EH (cell line): ENCODE measurements at places on chromosomes 2 and 18.

DNA sequence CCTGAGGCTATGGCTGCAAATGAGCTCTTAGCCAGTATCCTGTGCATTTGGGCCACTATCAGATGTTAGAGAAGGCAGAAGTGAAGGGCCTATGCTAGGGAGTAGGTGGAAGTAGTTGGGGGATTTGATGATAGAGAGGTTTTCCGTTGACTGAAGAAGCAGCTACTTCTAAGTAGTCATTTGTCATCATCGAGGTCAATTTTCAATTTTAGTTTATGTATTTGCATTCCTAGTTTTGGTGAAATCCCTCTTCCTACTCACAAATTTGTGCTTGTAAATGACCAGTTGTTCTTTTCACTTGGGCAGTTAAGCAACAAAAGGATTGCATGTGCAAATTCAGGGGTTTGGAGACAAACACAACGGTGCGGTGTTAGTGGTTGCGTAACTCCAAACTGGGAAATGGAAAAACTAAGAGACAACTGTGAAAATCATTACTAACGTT lies 48.5 kb upstream of the PELI1 start:
- no peak for DNase-seq

- no peak for DNase-seq
Observed at GRCh38 chr18:75172299-75173124, 36.4 kb downstream of the PTGR3 start.

GRCh38 chr2:149380205-149380604 lies 49.8 kb downstream of the LYPD6 start:
- DNase-seq = no peak

GRCh38 chr2:199875400-199875799 lies 24.4 kb upstream of the FTCDNL1 start:
- DNase-seq = peak; percentile 74

- DNase-seq = no peak
Observed at GRCh38 chr2:128195435-128195984, 104.5 kb downstream of the UGGT1 start.

- DNase-seq = peak; percentile 75
Observed at GRCh38 chr18:48446582-48447225, 37.5 kb upstream of the ZBTB7C start.

DNA sequence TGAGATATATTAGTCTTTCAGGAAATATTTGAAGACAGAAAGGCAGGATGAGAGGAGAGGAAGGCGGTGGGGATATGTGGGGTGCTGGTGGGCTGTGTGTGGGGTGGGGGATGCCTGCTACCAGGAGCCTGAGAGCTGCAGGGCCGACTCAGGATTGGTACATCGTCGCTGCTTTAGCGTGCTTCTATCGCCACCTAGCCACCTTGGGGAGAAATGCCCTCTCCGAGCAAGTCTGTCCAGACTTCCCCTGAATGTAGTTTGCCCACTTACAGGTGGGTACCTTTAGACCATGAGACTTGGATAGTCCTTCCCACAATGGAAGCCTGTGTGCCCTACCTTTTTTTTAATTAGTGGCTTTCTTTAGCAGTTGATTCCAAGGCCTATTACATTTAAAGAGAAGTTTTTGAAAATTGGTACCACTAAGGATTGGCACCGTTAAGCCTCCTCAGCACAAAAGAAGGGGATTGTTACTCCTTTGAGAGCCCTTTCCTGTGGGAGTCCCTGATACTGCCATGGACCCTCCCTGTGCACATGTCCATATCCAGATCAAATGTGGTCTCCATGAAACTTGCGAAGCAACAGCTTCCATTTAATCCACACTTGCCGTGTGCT lies 114.1 kb upstream of the NDUFV2 start:
- peak; percentile 71 for DNase-seq

DNA sequence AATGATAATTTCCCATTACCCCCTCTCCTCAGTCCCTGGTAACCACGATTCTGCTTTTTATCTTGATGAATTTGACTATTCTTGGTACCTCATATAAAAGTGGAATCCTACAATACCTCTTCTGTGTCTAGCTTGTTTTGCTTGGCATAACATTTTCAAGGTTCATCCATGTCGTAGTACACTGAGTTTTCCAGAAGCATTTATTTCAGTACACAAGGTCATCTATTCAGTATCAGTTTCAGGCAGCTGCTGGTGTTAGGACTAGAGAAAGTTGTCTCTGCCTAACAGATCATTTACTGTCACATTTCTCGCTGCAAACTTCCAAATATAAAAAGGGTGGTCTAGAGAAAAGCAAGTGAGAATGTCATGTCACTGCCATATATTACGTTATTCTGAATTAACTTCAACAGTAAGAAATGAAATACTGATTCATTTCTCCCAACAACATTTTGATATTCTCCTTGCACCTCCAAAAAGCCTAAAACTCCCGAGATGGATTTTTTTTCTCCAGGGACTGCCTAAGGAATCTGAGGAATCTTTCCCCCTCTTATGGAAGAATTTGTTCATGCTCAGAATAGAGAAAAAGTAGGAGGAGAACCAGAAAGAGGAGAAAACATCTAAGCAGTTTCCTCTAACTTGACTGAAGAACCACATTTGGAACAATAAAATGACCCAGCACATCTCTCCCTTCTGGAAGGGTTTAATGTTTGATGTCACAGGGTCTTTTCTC lies 36.0 kb downstream of the CDK15 start:
- DNase-seq = peak; percentile 26

DNA sequence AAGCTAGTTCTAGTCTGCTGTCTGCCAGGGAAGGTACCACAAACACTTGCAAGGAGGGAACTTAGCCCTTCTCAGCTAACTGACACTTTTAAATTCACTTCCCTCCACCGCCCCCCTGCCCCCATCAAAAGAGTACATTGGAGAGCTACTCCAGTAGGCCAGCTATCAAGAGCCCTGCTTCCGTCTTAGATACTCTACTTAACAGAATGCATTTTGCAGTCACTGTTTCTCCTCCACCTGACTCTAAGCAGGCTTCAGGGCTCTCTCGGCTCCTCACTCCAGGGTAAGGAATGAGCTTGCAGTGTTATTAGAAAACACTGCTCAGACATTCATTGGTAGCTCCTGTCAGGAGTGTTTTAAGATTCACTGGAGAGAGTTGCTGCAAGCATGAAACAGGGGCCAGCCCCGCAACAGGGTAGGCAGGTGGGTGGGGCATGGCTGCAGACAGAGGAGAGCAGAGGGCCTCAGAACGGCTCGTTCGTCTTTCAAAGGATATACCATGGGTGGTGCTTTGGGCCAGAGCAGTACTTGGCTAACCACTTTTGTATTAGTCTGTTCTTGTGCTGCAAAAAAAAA lies 35.3 kb upstream of the PDCL3 start:
- DNase-seq = no peak

GRCh38 chr18:28740575-28740974 lies 563.6 kb upstream of the CDH2 start:
- no peak for DNase-seq

- DNase-seq = no peak
Observed at GRCh38 chr2:5706717-5707455, 14.7 kb downstream of the SOX11 start.

- DNase-seq = peak; percentile 31
Observed at GRCh38 chr2:232300894-232301387, 77.6 kb upstream of the ALPP start.

DNA sequence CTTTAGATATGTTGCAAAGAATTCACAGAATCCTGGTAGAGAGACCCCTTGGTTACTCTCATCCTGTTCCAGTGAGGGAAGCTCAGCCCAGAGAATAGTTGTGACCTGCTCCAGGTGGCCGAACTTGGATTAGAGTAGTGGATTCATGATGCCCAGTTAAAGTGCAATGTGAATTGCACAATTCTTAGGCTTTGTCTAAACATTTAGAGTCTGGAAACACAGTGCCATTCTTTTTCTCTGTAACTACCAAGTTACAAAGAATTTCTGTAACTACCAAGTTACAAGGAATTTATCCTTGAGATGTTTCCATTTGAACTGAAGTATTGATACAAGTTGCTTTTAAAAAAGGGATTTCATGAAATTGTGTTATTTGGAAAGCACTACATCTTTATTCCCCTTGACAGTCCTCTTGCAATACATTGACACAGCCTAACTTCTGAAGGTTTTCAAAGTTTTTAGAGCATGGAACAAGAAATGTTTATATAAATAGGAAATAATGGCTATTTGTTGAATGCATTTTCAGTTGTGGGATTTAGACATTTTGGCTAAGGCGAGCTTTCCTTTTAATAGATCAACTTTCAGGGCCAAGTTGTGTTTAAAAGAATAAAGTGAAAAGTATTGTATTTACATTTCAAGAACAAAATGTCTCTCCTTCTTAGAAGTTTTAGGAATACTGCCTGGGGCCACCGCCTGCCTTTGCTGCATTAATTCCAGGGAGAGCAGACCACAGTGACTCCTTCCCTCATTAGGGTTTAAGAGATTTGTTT lies 315.0 kb downstream of the LPIN1 start:
- DNase-seq = peak; percentile 33

DNA sequence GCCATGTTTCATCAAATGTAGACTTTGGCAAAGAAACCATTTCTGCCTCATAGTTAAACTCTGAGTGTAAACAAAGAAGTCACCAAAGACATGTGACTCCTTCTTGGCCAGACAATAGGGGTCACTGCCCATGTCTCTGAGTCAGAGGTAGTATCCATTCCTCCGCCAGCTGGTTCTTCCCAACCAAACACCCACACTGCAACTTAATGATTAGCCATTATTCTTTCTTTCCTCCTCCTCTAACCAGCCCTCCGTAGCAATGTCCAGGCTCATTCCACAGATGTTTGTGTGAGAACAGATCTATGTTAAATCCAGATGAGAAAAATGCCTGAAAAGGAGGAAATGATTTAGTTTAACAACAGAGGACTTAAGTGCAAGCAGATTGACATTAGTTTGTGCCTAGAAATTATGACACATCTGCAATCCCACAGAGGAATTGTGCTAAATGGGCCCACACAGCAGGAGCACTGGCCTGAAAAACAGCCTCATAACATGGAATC lies 127.9 kb upstream of the SH3BP4 start:
- peak; percentile 99 for DNase-seq

GRCh38 chr2:121245913-121246312 lies 39.1 kb downstream of the TFCP2L1 start:
- DNase-seq = no peak

DNA sequence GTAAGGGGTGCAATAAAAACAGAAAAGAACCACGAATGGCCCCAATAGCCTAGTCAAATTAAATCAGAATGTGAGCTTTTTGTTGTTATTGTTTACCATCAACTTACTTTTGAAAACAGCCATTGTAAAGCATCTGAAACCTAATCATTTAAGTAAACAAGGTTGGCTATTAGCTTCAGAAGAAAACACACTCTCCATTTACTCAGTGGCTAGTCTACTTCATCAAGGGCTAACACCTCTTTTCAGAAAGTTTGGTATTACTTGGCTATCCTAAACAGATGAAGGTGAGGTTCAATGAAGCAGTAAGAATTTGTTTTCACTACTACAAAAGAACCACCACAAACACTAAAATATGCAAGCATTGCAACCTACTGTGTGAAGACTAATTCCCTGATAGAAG lies 398.0 kb downstream of the CDH2 start:
- no peak for DNase-seq

DNA sequence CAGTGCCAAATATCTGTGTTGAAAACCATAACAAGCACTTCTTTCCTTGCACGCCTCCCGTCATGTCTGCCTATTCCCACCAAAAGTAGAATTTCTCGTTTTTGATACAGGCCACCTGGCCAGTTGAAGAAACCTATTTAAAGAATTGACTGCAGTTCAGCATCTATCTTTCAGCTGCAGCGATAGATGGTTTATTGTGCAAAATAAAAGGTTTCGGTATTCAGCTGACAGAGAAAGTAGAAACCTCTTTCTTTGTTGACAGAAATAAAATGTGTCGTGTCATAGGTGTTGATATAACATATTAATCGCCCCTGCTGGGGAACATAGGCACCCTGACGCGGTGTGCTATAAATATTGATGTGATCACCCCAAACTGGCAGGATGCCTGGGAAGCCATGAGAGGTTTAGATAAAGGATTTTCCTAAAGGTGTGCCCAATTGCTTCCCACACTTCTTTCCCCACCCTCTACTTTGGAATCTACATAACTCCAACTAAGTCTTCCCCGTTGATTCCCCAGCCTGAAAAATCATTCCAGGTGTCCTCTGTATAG lies 570.4 kb downstream of the CCDC85A start:
- DNase-seq = no peak

DNA sequence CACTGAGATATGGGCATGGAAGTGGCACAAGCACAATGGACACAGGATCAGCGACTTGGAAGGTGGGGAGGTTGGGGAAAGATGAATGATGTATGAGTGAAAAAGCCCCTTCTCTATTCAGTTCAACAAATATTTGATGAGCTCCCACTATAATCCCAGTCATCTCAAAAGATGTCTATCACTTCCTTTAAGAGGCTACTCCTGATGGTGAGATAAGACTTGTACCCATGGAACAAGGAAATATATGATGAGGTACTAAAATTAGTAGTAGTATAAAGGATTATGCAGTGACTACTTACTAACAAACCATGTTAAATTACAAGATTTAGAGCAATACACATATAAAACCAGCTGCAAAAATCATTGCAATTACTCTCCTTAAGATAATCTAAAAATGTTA lies 107.8 kb upstream of the COL5A2 start:
- no peak for DNase-seq

DNA sequence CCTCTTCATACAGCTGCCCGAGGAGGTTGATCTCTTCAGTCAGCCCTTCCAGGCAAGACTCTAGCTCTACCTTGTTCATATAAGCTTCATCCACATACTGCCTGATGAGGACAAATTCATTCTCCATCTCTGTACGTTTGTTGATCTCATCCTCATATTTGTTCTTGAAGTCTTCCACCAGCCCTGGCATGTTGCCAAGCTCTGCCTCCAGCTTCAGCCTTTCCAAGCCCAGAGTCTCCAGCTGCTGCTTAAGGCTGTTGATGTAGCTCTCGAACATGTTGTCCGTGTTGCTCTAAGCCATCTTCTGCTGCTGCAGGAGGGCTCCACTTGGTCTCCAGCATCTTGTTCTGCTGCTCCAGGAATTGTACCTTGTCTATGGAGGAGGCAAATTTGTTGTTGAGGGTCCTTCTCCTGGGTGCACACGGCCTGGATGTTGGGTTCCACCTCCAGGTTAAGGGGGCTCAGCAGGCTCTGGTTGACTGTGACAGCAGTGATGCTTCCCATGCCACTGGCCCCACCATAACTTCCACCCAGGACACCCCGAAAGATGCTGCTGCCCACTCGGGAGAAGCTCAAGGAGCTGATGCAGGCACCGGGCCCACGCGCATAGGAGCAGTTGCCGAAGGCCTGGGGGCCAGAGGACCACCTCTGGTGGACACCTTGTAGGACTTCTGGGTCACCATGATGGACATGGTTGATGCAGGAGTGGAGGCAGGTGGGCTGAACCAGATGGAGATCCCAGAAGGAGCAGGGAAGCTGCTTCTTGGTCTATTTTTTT lies 30.3 kb downstream of the ICA1L start:
- DNase-seq = no peak

GRCh38 chr2:122748552-122749011 lies 993.1 kb downstream of the TSN start:
- peak; percentile 69 for DNase-seq

DNA sequence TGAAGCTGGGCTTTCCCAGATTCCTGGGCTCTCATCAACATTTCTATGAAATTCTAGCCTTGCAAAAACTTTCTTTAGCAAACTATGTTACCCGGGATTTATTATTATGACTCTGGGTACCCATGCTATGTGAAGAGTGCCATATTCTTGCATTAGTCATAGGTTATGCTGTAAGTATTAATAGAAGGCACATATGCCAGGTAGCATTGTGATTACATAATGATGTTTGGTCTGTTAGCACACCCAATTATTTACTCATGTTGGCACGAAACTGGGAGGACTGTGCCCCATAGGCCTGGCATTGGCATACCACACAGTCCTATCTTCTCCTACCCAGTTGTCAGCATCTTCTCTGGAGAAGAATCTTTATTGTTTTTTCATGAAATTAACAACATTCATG lies 171.0 kb downstream of the SLC4A3 start:
- DNase-seq = no peak
